ENCODE measurements at places on chromosomes 12 and 14.

DNA sequence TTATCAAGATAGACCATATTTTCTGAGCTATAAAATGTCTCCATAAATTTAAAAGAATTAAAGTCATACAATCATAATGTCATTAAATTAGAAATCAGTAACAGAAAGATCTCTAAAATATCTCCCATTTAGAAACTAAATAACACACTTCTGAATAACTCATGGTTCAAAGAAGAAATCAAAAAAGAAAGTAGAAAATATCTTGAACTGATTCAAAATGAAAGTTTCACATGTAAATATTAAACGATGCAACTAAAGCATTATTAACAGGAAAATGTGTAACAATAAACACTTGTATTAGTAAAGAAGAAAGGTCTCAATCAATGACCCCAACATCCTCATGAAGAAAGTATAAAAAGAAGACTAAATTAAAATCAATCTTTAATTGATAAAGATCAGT lies 50.5 kb upstream of the PZP start:
- DNase-seq = no peak

DNA sequence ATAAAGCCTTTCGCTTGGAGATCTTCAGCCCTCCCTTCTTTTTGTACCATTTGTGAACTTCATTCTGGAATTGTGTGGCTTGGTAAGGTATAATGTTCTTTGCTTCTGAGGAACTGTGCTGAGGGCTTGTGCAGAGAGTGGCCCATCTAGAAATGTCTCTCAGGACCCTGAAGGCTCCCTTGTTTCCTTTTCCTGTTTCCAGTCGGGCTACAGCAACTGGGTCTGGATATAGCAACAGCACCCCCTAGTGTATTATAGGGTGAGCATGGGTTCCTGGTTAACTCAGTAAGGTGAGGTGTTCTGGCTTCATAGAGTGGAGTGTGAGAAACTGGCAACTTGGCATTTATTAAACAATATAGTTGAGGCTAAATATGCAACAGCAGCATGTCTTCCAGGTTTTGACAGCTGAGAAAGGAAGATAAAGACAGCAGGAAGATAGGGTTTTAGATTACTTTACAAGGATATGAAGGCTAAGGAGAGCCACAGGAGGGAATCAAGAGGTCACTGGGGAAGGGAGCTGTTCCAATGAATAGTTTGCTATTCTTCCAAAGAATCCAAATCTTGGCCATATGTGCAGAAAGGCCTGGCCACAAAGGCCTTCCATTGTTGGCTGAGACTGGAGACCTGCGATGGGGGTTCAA lies 49.1 kb upstream of the RNU6-8 start:
- peak; percentile 47 for DNase-seq

DNA sequence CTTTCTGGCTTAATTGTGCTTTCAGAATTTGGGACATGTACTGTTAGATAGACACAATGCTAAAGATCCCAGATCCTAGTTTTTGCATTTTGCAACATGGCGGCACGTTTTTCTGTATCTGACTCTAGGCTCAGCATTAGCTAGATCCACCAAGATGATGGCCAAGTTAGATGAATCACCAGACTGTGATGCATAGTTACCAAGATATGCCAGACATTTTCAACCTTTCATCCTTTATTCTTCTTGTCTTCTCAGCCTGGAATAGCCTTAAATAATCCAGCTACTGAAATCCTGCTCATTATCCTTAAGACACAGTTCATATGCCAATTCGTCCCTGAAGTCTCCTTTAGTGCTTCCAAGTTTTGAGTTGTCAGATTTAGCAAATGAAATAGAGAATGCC lies 144.9 kb upstream of the CRY1 start:
- no peak for DNase-seq

- DNase-seq = no peak
These were observed 436.3 kb downstream of the TMTC2 start for GRCh38 chr12:83123039-83123438.

GRCh38 chr12:106301611-106302321 lies 767 bp upstream of the TCP11L2 start:
- peak; percentile 54 for DNase-seq

GRCh38 chr12:102874819-102875218 lies 42.2 kb downstream of the PAH start:
- no peak for DNase-seq

GRCh38 chr12:32462908-32463307 lies 63.5 kb downstream of the FGD4 start:
- no peak for DNase-seq

DNA sequence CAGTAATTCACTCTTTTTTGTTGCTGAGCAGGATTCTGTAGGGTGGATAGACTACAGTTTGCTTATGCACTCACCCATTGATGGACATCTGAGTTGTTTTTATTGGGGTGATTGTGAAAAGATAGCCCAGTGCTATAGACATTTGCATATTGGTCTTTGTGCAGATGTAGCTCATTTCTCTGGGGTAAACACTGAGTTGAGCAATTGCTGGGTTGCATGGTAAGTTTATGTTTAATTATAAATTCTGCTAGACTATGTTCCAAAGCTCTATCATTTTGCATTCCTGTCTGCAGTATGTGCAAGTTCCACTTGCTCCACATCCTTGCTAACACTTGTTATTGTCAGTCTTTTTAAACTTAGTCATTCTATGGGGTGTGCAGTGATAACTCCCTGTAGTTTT lies 65.4 kb upstream of the RFLNA start:
- no peak for DNase-seq

Data from stimulated activated CD4-positive, alpha-beta T cell treated with anti-CD3 and anti-CD28 coated beads, Interleukin-2, amount 100 ng/mL, for 24 hours (primary cell).